ENCODE measurements at places on chromosomes 12 and 14. TPM values are rescaled to one million over a fixed set of nuclear protein-coding genes. Genes with fewer than 3 reads are reported as not detected.
A peak's percentile ranks its signal among the peaks of the same experiment; 100 is the strongest.

DNA sequence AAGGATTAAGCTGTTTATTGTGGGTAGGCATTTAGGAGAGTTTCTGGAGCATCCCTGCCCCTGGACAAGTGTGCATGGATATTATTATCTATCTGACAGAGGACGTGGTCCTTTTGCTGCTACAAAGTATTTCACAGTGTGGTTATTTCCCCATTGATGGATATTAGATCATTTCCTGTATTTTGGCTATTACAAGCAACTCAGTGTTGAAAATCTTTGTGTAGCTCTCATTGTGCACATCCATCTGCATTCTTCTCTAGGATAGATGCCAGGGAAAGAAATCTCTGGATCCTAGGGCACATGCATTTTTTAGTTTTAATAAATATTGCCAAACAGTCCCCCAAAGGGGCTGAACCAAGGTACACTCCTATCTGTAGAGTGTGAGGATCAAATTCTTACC, 154.3 kb upstream of the SRRM4 start:
- DNase-seq: no peak

GRCh38 chr12:84572196-84572595, 340.4 kb downstream of the SLC6A15 start:
- DNase-seq: no peak

GRCh38 chr12:84660139-84660538, 252.5 kb downstream of the SLC6A15 start:
- no peak for DNase-seq

The NINJ2 gene
- 2.7 TPM for total RNA-seq

- DNase-seq: peak; percentile 22
Measured at GRCh38 chr14:103292426-103293374, 41.3 kb upstream of the EIF5 start.

The SPIC gene
- total RNA-seq: not detected

- no peak for DNase-seq
Measured at GRCh38 chr14:73935666-73936065, 14.2 kb downstream of the FAM161B start.

DNA sequence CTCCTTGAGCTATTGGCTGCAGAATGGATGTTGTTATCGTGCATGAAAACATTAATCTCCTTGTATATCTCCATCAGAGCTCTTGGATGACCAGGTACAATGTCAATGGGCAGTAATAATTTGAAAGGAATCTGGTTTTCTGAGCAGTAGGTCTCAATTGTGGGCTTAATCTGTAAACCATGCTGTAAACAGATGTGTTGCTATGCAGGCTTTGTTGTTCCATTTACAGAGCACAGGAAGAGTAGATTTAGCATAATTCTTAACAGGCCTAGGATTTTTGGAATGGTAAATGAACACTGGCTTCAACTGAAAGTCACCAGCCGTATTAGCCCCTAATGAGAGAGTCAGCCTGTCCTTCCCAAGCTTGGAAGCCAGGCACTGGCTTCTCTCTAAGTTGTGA, 50.4 kb downstream of the ATG14 start:
- DNase-seq: no peak

The MORN3 gene
- 0.73 TPM for total RNA-seq

The DHRS2 gene
- total RNA-seq: not detected

The TCP11L2 gene
- total RNA-seq: 9.8 TPM

- DNase-seq: no peak
Measured at GRCh38 chr12:3944620-3945019, 71.4 kb upstream of the PARP11 start.

The VRTN gene
- not detected for total RNA-seq

DNA sequence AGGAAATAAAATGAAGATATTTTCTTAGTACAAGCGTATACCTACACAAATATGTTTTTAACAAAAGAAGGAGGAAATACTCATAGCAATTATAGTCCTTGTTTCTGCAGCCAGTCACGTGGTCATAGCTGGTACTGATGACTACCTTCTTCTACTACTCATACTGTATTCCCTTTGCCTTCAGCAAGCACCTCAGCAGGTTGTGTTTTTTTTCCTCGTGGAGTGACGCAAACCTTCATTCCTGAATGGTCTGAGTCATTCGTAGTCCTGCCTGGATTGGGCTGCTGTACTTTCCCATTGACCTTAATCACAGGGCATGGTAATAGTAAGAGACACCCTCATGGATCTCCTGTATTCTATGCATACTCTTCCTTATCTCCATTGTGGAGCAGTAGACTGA, 25.7 kb upstream of the SLC16A7 start:
- no peak for DNase-seq

DNA sequence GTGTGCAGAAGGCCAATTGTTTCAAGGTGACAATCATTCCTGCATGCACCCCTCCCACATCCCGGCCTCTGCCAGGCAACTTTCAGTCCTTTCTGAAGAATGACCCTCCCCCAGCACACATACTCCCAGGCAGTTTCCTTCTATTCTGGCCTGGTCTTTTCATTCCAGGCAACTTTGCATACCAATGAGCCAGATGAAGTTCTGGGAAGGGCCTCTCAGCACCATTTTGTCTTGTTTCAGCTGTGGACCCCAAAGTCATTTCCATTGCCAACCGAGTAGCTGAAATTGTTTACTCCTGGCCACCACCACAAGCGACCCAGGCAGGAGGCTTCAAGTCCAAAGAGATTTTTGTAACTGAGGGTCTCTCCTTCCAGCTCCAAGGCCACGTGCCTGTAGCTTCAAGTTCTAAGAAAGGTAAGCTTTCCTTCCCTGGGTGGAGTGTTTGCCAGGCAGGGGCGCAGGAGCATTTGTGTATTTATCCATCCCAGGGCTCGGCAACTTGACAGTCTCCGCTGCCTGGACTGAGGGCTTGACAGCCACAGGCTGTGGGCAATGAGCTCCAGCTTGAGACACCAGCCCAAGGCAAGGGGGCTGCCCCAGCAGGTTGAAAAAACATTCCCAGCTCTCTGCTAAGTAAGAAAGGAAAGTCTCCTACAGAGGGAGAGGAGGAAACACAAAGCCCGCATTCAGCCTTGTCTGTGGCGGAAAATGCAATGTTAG, 16.4 kb downstream of the BCL2L14 start:
- DNase-seq: no peak

The RTL1 gene
- not detected for total RNA-seq

GRCh38 chr12:92032101-92032500, 113.5 kb downstream of the BTG1 start:
- DNase-seq: no peak

- no peak for DNase-seq
Measured at GRCh38 chr12:120554678-120555077, 20.5 kb downstream of the RNF10 start.

The CAPZA3 gene
- not detected for total RNA-seq

The DAO gene
- total RNA-seq: not detected

The PRPH gene
- total RNA-seq: 1.5 TPM

DNA sequence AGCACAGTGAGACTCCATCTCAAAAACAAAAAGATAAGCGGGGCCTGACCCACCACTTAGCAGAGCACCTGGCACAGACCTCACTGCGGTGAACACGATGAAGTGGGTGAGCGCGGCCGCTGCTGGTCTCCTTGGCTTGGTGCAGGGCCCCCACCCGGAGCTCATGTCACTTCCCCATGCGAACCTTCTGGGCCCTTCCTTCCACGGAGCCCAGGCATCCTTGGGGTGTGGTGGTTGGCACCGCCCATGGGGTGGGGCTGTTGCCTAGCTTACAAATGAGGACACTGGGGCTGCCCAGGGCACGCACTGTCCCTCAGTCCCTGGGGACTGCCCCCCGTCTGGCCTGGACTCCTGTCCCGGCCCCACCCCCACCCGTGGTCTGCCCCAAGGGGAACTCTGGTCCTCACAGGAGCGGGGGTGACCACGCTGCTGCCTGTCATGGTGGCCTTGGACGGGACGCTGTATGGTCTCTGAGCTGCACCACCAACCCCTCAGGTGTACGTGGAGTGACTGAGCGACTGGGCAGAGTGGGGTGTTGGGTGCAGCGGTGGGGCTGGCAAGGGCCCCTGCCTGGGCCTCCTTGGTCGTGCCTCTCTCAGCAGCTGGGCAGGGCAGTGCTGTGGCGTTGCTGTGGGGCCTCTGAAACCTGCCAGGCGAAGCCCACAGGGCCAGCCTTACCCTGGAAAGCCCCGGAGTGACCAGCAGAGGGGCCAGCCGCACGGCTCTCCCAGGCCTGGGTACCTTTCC, 15.3 kb downstream of the FBRSL1 start:
- no peak for DNase-seq

The MIP gene
- total RNA-seq: 0.15 TPM

DNA sequence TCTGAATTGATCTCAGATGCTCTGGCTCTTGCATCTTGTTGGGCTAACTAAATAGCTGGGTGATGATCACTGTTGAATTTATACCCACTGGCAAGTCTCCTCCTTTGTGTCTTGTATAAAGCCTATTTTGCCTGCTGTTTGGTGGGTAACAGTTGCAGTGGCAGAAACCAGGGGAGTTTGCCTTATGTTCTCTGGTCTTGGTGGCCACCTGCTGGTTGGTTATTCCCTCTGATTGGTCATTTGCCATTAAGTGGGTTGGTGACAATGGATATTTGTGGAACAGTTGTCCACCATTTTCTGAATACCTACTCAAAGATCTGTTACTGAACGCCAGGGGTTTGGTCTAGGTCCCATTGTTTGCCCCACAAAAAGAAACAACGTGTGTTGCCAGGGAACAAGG, 52.1 kb downstream of the AVPR1A start:
- no peak for DNase-seq

DNA sequence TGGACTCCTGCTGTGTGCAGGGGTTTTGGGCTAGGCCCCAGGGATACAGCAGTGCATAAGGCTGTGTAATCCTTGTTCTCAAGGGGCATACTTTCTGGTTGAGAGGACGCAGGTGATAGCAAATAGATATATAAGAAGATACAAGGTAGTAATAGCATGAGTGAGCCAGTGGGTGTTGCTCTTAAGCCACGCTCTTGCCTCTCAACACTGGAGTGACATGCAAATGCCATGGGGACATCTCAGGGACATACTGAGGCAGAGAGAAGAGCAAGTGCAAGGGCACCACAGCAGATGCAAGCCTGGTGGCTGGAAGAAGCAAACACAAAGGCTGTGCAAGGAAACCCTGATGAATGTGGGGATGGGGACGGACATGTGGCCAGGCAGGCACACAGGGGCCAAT, 223.3 kb downstream of the CHST11 start:
- no peak for DNase-seq

- no peak for DNase-seq
Measured at GRCh38 chr12:110590806-110591326, 7.7 kb upstream of the PPTC7 start.

The CLMN gene
- 2.6 TPM for total RNA-seq

DNA sequence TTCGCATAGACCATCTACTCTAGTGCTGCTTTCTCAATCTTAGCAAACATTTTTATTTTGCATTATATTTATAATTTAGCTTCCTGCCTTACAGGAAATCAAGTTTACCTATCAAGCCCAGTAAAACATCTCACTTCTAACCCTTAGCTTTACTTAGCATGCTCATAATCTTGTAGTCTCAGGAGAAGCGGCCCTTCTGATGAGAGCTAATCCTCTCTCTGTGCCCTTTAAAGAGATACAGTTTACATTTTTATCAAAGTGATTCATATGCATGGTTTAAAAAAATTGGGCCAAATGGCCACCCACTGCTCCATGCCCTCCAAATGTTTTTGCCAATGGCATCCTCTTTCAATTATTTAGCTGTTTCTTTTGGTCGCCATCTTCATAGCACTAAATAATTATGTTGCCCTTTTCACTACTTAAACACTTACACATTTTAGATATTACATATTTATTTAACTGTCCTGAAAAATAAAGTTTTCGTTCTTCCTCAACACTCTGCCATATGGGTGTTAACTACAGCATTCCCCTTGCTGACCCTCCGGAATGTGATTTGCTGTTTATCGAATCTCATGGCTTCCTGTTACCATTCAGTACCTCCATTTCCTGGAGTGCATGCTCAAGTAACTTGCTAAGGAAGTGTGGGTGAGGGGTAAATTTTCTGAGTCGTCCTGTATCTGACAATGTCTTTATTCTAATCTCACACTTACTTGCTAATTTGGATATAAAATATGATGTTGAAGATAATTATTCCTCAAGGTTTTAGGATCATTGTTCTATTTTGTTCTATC, 29.3 kb downstream of the YLPM1 start:
- peak; percentile 64 for DNase-seq

DNA sequence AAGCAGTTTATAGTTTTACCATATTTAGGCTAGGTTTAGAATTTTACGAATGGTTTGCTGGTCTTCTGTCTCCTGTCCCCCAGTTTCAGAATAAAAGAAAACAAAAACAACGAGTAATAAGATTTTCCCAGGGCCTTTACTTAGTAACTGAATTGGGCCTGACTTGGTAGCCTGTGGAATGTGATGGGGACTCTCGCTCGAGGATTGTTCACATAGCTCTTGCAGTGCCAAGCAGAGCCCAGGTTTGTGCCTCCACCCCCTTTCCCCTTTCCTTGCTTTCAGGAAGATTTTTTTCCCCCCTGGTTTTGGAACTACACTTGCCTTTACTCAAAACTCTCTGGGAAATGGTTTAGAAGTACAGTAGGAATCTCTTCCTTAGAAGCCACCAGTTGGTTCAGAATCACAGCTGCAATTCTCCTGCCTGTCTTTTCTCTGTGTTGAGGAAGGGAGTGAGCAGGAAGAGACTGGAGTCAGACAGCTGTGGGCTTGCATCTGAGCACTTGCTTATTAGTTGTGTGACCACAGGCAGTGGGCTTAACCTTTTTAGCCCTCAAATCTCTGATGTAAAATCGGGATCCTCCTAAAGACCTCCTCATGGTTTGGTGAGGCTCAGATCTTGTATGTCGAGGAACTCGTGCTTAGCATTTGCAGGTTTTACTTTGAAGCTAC, 501.2 kb downstream of the PCNX1 start:
- DNase-seq: no peak

The RPL10L gene
- total RNA-seq: not detected

The STON2 gene
- 3.4 TPM for total RNA-seq
